A549 (cell line): ENCODE measurements at places on chromosomes 4 and X. TPM values are rescaled to one million over a fixed set of nuclear protein-coding genes. Genes with fewer than 3 reads are reported as not detected.

The PNMA6F gene
- not detected in 3 replicates for polyA plus RNA-seq

The FAT1 gene
- 62.2 to 68.5 TPM (median 62.8 TPM) in 3 replicates for polyA plus RNA-seq

The NPY1R gene
- 0.03 to 0.14 TPM (median 0.13 TPM) in 3 replicates for polyA plus RNA-seq

The GAB1 gene
- polyA plus RNA-seq, result 2.0 to 2.5 TPM (median 2.3 TPM) in 3 replicates

The MGAT4D gene
- not detected in 3 replicates for polyA plus RNA-seq

The CFAP299 gene
- polyA plus RNA-seq, result not detected in 3 replicates

The PROM1 gene
- 0.03 to 0.12 TPM in 2 of 3 replicates, not detected in the other for polyA plus RNA-seq

The CENPE gene
- polyA plus RNA-seq, result 5.4 to 8.5 TPM (median 6.3 TPM) in 3 replicates

The PYURF gene
- 70.1 to 76.9 TPM (median 72.7 TPM) in 3 replicates for polyA plus RNA-seq
